NCI-H69 (cell line): ENCODE measurements at places on chromosomes 12 and 14.

- no peak for DNase-seq
Measured at GRCh38 chr14:52778702-52779101, 12.7 kb downstream of the GNPNAT1 start.

DNA sequence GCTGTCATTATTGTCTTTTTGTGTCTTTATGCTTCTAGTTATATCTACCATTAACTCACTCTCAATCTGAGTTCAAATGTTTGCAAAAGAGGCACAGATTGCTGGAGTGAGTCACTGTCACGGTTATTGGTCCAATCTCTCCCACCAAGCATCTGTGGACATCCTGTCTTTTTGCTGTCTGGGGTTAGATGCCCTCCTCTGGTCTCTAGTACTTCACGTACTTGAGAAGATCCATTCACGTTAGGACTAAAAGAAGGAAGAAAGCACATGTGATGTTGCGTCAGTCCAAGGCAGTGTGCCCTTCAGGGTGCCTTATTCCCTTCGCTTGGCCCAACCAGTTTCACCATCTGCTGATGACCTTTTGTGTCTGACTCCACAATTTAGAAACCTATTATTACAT is 72.3 kb upstream of the STXBP6 start:
- DNase-seq: peak; percentile 29

DNA sequence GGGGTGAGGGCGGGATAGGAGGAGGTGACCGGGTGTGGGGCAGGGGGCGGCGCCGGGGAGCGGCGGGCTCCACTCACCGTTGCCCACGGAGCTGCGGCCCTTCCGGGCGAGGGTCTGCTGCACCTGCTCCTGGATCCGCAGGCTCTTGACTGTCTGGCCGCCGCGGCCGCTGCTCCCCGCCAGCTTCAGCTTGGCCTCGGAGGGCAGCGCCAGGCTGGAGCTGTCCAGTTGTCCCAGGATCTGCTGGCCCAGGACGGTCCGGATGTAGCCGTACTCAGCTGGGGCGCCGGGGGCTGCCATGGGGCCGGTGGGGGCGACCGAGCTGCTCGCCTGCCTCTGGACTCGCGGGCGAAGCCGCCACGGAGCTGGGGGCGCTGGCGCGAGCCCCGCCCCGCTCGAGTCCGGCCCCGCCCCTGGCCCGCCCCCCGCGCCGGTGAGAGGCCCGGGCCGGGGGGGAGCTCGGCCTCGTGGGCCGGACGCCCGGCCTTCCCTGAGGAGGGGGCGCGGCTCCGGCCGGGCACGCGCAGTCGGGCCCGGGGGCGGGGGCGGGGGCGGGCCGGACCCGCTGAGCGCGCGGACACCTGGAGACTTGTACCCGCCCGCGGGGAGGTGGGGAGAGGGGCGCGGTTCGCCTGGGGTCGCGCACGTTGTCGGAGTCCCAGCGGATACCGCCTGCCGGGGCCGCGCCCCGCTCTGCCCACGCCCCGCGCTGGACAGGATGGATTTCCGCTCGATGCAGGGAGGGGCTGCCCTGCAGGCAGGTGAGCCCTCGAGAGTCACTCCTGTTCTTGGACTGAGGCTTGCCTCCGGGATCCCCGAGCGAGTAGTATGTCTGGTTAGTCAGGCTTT is at the start of gene PKP2:
TSS of gene PKP2 (minus strand) at position 346 of the 849 bp plus-strand sequence. CDS start at position 300, 46 bp downstream.
- DNase-seq: peak; percentile 90

DNA sequence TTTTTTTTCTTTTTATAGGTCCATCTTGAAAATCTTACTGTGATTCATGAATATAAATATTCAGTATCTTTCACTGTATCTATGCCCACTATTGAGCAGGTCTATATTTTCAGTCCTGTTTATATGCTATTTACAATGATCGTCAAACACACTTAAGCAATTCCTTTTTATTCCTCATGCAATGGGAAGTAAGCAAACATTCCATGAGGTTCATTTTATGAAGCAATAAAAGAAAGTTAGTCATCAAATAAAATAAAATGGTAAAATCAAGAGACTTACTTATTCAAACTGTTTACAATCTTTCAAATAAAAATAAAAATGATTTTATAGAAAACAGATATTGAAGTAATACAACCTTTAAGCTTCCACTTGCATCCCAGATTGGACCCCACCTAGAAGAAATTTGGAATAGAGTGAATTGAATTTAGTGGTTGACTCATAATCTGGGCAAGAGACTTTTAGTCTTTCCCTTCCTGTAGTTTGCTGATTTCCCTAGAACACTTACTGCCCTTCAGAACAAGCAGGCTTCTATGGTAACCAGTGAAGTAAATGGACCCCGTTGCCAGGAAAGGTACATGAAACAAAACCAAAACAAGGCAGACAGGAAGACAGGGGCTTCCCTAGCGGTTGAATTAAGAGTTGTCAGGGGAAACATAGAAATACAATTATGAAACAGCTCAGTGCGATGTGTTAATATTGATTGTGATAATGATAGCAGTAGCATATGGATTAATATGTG is 241.0 kb upstream of the ATP2B1 start:
- peak; percentile 75 for DNase-seq

- DNase-seq: no peak
Measured at GRCh38 chr12:72471806-72472205, 199.6 kb downstream of the TRHDE start.

- no peak for DNase-seq
Measured at GRCh38 chr12:6452944-6453630, 1.2 kb downstream of the TAPBPL start.

- DNase-seq: peak; percentile 67
Measured at GRCh38 chr12:127619869-127620734, 646.9 kb upstream of the TMEM132C start.

DNA sequence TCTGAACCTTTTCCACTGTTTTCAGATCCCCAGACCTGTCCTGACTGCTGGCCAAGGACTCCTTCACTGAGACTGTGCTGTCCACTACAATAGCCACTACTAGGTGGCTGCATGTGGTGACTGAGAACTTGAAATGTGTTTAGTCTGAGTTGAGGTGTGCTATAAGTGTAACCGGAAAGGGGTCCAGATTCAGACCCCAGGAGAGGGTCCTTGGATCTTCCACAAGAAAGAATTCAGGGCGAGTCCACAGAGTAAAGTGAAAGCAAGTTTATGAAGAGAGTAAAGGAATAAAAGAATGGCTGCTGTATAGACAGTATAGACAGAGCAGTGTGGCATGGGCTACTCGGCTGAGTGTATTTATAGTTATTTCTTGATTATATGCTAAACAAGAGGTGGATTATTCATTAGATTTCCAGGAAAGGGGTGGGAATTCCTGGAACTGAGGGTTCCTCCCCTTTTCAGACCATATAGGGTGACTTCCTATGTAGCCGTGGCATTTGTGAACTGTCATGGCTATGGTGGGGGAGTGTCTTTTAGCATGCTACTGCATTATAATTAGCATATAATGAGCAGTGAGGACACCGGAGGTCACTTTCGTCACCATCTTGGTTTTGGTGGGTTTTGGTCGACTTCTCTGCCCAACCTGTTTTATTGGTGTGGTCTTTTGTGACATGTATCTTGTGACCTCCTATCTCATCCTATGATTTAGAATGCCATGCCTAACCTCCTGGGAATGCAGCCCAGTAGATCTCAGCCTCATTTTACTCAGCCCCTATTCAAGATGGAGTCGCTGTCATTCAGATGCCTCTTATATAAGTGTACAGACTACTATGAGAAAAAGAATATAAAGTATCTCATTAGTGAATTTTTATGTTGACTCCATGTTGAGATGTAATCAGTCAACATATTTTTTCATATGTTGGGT is 70.0 kb upstream of the SRSF5 start:
- DNase-seq: peak; percentile 79

GRCh38 chr12:117139025-117139717 is 40.0 kb upstream of the TESC start:
- no peak for DNase-seq
